ENCODE measurements at places on chromosomes 16 and 17.

DNA sequence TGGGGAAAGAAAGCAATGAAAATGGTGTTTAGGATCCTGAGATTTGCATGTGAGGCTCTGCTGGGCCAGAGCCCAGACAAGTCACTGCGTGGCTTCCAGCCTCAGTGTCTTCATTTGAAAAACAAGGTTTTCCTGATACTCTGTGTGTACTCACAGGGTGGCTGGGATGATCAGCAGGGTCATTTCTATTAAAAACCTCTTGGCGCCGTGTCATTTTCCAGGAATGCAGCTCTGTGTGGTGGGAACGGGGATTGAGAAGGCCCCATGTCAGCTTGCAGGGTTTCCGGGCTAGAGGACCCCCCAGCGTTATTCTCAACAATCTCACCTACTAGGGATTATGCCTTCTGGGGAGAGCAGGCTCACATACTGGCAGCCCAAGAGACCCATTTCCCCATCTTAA, 73.5 kb downstream of the FOXL1 start:
- no peak for DNase-seq

DNA sequence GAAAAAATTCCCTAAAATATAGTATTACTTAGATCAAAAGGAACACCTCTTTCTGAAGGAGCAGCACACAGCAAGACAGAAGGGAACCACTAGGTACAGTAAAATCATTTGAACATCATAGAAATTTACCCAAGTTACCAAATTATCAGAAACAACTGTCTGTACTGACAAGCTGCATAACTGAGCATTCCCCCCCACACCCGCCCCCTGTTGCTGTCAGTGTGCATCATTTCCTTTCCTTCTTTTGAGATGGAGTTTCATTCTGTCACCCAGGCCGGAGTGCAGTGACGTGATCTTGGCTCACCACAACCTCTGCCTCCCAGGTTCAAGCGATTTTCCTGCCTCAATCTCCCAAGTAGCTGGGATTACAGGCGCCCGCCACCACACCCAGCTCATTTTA, 120.7 kb downstream of the TRIM37 start:
- DNase-seq = no peak

- no peak for DNase-seq
Measured at GRCh38 chr16:70795296-70795912, 5.6 kb downstream of the VAC14 start.

DNA sequence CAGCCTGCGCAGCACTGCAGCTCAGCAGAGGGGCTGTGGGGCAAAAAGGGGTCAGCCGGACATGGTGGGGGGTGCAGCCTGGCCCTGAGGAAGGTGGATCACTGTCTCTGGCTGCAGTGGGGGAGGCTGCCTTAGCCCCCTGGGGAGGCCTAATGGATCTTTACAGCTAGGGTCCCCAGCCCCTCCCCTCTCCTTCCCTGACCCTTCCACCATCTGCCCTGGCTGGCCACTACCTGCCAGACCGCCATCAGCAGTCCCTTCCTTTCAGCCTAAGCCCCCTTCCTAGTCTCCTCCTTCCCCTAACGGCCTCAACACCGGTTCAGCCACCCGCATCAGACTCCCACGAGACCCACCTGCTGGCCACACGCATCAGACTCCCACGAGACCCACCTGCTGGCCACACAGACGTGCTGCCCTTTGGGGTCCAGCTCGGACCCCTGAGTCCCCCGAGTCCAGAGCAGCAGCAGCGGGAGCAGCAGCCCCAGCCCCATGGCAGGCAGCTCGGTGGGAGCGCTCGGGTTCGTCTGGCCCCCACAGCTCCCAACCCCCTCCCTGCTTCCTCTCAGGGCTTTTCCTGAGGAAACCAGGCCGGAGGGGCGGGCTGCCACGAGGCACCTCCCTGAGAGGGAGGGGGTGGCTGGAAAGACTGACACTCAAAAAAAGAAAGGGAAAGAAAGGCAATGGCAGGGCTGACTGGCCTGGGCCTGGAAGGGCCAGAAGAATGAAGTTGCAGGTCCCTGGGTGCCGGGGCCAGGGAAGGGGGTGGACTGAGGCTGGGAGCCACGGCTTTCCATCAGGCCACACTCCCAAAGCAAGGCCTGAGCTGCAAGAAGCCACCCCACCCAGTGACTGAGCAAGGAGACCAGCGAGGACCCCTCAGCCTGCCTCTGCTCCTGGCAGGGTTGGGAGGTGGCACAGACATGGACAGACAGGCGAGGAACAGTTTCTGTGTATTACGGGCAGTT, at the start of gene SCARF1:
TSS of gene SCARF1 (minus strand) at position 526 of the 965 bp plus-strand sequence. CDS start at position 491, 35 bp downstream.
- DNase-seq = no peak

GRCh38 chr17:15742051-15742795, 10.1 kb downstream of the TBC1D26 start:
- no peak for DNase-seq

DNA sequence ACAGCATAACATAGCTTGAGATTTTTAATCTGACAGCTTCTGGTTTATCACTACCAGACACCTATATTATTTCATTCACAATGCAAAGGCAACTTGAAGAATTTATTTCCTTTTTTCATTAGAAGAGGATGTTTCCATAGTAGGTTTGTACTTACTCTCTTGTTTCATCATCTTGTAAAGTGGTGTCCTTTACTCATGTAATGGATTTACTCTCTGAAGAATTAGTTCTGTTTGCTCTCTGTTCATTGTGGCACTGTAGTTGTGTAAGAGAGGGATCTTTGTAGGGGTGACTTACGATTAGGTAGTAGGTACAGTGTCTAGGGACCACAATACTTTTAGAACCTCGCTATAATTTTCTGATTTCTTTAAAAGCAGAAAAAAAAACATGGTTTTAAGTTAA, 256.1 kb downstream of the BCAS3 start:
- no peak for DNase-seq

DNA sequence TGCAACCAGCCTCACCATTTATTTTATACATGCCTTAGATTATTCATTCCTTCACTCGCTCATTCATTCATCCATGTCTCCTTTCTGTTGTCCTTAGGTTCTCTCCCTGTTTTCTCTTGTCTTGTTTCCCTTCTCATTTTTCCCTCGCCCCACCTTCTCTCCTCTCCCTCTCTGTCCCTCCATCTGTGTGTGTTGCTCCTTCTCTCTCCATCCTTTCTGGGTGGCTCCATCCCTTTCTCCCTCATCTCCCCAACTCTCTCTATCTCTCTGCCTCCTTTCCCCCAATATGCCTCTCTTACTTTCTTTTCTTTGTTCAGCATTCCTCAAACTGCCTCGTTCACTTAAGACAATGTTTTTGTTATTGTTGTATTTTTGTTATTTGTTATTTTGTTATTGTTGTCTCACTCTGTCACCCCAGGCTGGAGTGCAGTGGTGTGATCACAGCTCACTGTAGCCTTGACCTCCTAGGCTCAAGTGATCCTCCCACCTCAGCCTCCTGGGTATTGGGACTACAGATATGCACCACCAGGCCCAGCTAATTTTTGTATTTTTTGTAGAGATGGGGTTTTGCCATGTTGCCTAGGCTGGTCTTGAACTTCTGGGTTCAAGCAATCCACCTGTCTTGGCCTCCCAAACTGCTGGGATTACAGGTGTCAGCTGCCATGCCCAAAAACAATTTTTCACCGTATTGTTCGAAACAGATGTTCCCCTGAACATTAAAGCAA, 14.4 kb downstream of the SOCS1 start:
- DNase-seq = no peak

DNA sequence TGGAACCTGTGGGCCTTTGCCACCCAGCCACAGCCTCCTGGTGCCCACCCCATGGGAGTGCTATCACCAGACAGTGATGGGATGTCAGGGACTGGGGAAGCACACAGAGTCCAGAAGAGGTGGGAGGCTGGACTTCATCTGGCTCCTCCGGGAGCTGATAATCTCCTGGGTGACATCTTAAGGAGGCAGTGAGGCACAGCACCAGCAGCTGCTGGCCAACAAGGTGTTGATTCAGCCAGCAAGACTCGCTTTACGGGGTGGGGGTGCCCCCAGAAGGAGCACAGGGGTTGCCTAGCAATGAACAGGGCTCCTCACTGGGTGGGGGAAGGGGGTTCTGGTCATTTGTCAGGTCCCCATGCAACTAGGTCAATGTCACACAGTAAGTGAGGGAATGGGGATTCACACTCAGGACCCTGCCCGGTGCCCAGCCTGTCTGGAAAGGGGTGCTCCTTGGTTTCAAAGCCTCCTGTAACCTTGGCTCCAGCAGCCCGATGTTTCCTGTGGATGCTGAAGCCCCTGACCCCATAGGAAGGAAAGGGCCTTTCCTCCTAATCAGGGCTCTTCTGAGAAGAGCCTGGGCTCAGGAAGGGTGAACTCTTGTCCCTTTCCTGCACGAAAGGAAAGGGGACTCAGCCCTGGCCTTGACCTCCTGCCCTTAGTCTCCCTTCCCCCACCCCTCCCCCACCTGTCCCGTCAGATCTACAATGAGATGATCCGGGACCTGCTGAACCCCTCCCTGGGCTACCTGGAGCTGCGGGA, 17.7 kb downstream of the KIF19 start:
- no peak for DNase-seq

DNA sequence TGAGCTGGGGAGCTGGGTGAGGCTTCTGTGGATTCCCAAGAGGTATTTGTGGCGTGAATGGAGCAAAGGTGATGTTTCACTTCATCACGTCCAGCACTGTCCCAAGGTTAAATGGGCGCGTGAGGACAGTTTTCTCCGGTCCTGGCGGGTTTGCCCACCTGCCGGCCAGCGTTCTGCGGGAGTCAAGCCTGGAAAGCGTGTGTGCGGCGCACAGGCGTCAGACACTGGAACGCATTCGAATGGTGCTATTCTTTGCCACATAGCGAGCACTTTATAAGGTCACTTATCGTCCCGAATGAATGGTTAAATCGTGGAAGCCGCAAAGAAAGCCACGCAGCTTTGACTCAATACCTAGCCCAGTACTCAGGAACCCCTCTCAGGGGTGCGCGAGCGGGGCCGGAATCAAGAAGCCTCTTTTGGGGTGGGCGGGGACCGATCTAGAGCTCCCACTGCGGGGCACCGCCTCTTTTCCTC, 446 bp upstream of the PSMD11 start:
- no peak for DNase-seq
